ENCODE measurements at places on chromosomes 12 and 14. TPM values are rescaled to one million over a fixed set of nuclear protein-coding genes. Genes with fewer than 3 reads are reported as not detected.

DNA sequence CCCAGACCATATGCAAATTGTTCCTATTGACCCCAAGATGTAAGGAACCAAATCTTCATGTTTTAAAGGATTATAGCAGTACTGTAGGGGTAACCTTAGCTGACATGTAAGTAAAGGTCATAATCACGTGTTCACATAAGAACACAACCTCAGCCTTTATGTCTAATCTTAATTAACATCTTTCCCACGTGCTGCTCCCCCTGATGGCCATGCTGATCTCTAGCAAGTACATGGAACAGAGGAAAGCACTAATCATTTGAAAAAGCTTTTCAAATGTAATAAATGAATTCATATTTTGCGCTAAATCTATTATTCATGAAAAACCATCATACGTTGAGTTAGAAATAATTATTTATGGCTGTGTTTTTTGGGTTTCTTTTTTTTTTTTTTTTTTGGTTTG lies 30.5 kb upstream of the ITPR2 start:
- no peak for DNase-seq

The DHH gene
- total RNA-seq = 0.70 TPM

DNA sequence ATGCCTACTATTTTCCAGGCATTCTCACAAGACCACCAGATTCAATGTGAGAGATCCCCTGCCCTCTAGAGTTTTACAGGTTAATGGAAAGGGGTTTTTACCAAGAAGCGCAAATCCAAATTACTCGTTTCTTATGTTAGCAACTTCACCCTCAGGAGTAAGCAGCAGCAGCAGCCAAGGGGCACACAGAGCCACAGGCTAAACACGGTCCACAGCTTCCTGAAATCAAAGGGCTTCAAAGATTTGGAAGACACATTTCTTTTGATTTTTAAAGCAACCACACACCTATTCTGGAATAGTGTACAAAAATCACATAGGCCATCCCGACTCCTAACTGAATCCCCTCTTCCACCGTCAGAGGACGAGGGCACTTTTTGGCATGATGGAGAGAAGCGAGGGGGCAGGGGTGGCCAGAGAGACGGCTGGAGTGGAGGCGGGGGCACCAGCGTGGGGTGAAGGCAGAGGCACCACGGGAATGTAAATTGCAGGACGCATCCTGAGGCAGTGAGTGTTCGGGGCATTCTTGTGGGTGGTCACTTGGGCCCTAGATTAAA lies 107.0 kb downstream of the ARF6 start:
- DNase-seq = no peak

The ACRBP gene
- total RNA-seq = 2.3 TPM

- DNase-seq = no peak
Measured at GRCh38 chr14:70555890-70556289, 21.1 kb upstream of the ADAM20 start.

GRCh38 chr14:50667684-50667995 lies 466 bp downstream of the SAV1 start:
- peak; percentile 46 for DNase-seq

The VPS33A gene
- total RNA-seq = 19.9 TPM

The AHNAK2 gene
- 34.5 TPM for total RNA-seq

- DNase-seq = no peak
Measured at GRCh38 chr14:77231721-77232120, 39.3 kb downstream of the NGB start.

DNA sequence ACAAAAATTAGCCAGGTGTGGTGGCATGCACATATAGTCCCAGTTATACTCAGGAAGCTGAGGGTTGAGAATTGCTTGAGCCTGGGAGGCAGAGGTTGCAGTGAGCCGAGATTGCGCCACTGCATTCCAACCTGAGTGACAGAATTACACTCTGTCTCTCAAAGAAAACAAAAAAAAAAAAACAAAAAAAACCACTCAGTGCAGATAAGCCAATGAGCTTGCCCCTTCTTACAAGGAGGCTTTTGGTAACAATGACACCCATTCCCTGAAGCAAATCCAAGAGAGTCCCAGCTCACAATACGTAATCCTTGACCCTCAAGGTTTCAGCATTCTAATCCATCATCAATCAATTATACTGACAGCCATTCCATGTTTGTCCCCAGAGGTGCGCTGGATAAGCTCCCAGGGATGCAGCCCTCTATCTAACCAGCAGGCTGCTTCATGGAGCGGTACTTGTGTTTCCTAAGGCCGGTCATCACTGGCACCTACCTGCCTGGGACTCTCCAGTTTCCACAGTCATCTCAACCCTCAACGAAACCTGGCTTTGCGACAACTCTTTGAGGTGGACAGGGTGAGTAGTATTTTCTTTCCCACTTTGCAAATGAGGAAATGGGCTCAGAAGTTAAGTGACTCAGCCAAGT lies 12.4 kb downstream of the GCN1 start:
- no peak for DNase-seq

GRCh38 chr14:79225815-79226214 lies 985.5 kb downstream of the DIO2 start:
- no peak for DNase-seq

DNA sequence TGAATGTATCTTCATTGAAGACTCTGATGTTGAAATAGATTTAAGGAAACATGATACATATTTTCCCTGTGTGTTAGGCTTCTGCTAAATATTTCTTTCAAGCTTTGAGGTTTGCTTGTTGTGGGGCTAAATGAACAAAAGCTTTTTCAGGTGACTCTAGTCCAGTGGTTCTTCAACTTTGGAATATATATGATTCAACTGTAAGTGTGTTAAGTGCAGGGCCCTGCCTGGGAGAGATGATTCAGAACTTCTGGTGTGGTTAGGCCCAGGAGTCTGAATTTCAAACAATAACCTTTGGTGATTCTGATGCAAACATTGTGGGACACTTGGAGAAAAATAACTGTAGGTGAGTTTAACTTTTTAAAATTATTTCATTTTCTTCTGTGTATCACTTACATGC lies 93.0 kb downstream of the TRHDE start:
- DNase-seq = no peak

The C1S gene
- total RNA-seq = 293 TPM

GRCh38 chr12:53618275-53618674 lies 7.9 kb downstream of the ATF7 start:
- DNase-seq = no peak

DNA sequence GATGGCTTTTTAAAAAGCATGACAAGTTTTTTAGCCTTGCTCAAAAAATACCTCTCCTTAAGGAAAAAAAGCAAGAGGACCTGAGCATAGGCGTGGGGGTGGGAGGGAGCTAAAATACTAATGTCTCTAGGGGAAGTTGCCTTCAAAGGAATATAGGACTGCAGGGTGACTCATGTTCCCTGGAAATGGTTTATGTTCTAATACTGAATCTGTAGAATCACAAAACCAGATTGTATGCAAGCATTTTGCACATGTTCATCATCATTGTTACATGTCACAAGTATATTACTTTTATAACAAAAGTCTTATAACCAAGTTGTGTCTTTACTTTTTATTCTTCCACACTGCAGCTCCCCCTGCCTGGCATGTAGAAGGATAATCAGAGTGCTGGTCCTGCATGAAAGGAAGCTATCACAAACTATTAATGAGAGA lies 36.6 kb downstream of the GPR135 start:
- no peak for DNase-seq

- no peak for DNase-seq
Measured at GRCh38 chr12:94079566-94080340, 68.6 kb upstream of the PLXNC1 start.

The SYNDIG1L gene
- 0.18 TPM for total RNA-seq

DNA sequence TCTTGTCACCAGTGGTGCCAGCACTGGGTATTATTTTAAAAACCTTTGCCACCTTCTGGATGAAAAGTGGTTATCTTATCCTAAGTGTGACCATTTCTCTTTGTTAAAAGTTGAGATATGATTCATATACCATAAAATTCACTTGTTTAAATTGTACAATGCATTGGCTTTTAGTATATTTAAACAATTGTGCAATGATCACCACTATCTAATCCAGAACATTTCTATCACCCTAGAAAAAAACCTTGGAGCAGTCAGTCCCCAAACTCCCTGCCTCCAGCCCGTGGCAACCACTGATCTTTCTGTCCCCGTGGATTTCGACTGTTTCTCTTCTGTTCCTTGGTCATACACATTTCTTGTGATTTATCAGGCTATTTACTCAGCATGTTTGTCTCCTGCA lies 28.3 kb downstream of the SH2B3 start:
- no peak for DNase-seq

The P2RX4 gene
- total RNA-seq = 28.0 TPM

- DNase-seq = no peak
Measured at GRCh38 chr12:49345825-49346658, 646 bp upstream of the DNAJC22 start.

GRCh38 chr12:57001448-57001906 lies 4.9 kb downstream of the ZBTB39 start:
- peak; percentile 61 for DNase-seq

DNA sequence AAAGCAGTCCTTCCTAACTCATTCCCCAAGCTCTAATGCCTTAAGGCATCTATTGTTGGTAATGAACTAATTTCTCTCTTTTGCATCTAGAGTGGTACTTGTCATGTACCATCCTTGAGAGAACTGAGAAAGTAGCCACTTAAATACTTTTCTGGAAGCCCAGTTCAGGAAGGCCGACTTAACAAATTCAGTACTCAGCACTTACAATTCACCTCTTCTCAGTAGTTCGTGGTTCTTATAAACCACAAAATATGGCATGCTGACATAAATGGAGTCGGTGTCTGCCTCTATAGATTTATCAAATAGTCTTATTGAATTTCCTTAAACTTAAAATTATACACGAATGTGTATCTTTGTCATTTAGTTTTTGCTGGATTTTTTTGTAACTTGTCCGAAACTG lies 9.4 kb upstream of the COCH start:
- DNase-seq = no peak

DNA sequence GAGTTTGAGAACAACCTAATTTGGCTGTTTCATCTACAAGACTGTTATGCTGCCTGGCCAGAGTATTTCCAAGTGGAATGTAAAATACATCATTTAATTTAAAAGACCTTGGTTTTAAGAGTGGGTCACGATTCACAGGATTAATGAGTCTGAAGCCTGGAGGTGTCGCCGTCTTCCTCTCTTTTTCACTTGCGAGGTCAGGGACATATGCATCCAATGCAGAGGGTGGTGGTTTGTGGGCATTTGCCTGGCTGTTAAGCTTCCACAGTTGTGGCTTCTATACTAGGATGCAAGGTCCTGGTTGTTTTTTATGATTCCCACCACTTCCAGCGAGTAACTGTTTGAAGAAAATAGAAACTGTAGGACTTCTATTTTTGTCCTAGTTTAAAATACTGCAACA lies 22.8 kb upstream of the RASSF3 start:
- DNase-seq = no peak

GRCh38 chr12:84421103-84421502 lies 491.5 kb downstream of the SLC6A15 start:
- DNase-seq = no peak

The KCNC2 gene
- total RNA-seq = not detected

The TMEM132C gene
- total RNA-seq = 12.6 TPM

DNA sequence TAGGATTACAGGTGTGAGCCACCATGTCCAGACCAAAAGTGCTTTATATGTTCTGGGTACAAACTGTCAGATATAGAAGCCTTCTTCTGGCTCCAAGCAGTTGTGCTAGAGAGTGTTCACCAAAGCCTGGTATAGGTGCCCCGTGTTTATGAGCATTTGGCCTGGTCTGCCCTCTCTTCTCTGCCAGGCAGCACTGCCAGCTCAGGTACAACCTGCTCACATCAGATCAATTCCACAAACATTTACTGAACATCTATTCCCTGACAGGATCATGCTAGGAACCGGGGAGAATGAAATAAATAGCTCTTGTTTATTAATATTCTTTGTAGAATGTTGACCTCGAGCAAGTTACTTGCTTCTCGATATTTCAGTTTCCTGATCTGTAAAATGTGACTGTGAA lies 20.0 kb upstream of the SOCS2 start:
- DNase-seq = no peak

DNA sequence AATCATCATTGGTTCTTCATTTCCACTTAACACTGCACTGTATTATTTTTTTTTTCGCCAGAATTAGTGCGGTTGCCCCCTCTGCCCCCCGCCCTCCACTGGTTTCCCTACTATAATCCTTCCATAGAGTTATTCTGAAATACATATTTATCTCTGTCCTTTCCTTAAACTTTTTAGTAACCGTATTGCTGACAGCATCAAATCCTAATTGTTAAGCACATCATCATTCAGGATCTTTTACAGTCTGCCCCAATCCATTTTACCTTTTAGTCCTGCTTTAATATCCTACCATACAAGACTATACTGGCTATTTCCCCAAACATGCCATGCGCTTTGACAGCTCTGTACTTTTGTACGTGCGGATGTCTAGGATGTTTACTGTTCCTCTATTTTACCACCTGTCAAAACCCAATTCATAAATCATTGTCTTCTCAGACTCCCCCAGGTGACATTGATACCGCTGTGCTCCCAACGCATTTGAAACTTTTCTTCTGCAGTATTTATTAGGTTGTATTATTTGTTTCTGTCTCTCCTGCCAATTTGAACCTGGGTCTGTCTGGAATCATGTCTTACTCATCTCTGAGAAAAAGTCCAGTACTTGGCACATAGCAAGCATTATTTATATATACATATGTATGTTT lies 1.0 kb downstream of the FGFR1OP2 start:
- no peak for DNase-seq

GRCh38 chr12:131506426-131506825 lies 204.5 kb upstream of the SFSWAP start:
- no peak for DNase-seq

DNA sequence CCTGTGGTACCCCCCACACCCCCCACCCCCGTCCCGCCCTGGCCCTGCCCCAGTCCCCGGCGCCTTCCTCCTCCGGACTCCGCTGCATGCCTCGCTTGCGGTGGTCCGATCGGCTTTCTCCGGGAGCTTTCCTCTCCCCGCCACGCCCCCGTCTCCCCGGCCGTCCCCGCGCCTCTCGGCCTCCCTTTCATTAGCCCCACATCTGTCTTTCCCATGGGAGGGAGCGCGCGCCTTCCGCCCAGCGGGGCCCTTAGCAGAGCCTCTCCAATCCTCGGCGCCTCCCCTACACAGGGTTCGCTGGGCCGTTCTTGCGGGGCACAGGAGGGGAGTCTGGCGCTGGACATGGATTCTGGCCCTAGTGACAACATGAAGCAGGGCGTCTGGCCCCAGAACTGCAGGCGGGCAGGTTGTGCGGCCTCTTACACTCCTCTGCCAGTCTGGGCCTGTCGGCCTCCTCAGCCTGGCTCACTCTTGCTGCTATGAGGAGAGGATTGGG lies 1.5 kb upstream of the EFS start:
- DNase-seq = peak; percentile 74

- DNase-seq = no peak
Measured at GRCh38 chr12:104741077-104741476, 217.0 kb downstream of the SLC41A2 start.

- no peak for DNase-seq
Measured at GRCh38 chr12:49881415-49882247, 22.1 kb downstream of the FAIM2 start.

DNA sequence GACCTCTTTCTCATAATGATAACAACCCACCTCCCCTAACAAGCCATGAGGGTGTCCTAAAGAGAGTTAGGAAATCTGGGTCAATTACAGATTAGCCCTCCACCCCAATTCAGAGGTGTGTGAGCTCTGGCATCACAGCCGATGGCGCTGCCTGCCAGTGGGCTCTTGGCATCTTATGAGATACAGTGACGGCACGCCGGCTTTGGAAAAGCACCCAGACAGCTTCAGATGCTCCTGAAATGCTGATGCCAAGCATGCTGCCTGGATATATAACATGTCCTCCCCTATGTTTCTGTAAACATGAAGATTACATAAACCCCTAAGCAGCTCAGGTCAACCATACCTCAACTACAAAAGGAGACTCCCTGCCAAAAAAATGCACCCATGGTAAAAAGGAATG lies 152.6 kb downstream of the TTC7B start:
- DNase-seq = no peak

- DNase-seq = no peak
Measured at GRCh38 chr14:83300476-83301064, 1766.9 kb upstream of the SEL1L start.

- no peak for DNase-seq
Measured at GRCh38 chr14:63647696-63648410, 6.2 kb upstream of the WDR89 start.

Data from ureter (tissue), 1 donor.